Tongue (tissue), 3 donors: ENCODE measurements at places on chromosomes 11 and 22. TPM values are rescaled to one million over a fixed set of nuclear protein-coding genes. Genes with fewer than 3 reads are reported as not detected.

DNA sequence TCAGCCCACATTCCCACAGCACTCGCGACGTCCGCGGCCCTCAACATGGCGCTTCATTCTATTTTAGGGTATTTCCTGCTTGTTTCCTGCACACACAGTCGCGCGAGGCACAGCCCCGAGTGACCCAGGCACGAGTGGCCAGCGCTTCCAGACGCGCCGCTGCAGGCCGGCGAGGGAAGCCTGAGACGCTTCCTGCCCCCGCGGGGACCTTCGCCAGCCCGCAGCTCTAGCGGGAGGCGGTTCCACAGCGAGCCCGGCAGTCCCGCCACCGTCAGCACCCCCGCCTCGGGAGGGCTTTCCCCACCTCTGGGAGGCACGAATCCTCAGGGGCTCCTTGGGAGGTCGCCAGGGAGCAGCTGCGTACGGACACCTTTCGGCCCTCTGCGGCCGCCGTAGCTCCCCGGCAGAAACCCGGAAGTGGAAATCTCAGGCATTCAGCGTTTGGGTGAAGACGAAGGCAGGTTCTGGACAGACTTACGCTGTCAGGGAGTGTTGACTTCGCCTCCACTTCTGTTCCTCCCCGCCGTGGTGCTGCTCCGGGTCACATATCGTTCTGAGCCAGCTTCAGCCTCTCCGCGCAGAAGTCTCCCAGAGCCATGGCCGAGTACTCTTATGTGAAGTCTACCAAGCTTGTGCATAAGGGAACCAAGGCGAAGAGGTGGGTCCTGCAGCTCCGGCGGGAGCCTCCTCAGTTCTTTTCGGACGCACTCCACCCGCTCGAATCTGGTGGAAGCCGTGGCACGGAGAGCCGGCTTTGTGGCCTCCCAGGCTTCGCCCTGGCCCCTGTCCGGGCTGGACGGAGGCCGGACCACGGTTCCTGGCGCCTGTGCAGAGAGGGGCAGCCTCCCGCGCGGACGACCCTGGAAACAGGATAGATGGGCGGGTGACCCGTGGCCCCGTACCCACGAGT is 2925.9 kb upstream of the OR11H1 start:
- no peak for DNase-seq

DNA sequence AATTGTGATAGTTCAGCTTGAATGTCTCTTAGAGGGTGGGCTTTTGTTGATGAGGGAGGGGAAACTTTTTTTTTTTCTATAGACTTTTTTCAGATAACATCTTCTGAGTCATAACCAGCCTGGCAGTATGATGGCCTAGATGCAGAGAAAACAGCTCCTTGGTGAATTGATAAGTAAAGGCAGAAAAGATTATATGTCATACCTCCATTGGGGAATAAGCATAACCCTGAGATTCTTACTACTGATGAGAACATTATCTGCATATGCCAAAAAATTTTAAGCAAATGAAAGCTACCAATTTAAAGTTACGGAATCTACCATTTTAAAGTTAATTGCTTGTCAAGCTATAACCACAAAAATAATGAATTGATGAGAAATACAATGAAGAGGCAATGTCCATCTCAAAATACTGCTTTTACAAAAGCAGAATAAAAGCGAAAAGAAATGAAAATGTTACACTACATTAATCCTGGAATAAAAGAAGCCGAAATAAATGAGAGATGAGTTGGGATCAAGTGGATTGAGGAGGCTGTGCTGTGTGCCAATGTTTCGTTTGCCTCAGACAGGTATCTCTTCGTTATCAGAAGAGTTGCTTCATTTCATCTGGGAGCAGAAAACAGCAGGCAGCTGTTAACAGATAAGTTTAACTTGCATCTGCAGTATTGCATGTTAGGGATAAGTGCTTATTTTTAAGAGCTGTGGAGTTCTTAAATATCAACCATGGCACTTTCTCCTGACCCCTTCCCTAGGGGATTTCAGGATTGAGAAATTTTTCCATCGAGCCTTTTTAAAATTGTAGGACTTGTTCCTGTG is 3.9 kb downstream of the MALAT1 start:
- DNase-seq = peak; percentile 69

- DNase-seq = no peak
Measured at GRCh38 chr11:11335043-11335442, 18.0 kb downstream of the CSNK2A3 start.

GRCh38 chr11:71208011-71208774 is 44.2 kb downstream of the SHANK2 start:
- DNase-seq = no peak

GRCh38 chr11:70445605-70446004 is 47.3 kb downstream of the CTTN start:
- DNase-seq = no peak

- DNase-seq = no peak
Measured at GRCh38 chr11:65796726-65797601, 10.1 kb downstream of the OVOL1 start.

Gene KLHL35
- total RNA-seq = 2.9 TPM

Gene FXYD6
- 78.6 TPM for total RNA-seq
